RKO (cell line): ENCODE measurements at places on chromosomes 5 and 9.

DNA sequence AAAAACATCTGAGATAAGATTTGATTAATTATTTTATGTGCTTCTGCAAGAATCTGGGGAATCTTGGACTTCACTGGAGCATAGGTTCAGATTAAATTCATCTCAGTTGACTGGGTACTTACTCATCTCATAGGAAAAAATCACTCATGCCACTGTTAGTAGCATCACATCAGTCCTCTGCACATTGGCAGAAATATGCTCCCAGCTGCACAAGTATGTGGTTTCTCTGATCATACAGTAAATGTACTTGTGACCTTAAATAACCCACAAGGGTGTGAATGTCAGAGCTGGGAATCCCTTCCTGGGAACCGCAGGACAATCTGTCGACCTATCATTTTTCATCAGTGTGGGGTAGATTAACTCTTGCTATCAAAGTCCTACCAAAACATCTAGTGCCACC lies 203.7 kb upstream of the SLC24A2 start:
- peak; percentile 62 for DNase-seq

- peak; percentile 38 for DNase-seq
Measured at GRCh38 chr5:134101686-134102439, 12.6 kb upstream of the TCF7 start.

GRCh38 chr5:78162253-78162862 lies 132.1 kb downstream of the AP3B1 start:
- peak; percentile 40 for DNase-seq

DNA sequence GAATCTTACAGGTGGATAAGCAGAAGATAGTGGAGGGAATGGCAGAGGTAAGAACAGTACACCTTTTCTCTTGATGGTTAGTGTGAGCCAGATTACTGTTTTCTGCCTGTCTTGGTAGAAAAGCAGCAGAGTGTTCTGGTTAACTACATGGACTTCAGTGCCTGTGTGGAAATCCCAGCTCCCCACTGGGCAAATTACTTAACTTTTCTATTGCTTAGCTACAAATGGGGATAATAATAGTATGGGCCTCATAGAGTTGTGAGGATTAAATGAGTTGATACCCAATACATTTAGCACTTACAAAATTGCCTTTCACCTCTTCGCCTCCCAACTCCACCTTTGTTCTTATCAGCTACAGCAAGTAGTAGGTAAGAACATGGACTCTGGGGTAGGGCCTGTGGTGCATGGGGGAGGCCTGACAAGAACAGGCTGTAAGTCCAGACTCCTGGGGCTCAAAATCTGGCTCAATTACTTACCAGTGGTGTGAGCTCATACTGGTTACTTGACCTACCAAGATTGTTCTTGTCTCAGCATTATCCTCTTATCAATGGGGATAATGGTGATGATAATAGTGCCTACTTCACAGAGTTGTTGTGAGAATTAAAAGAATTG lies 125.1 kb downstream of the LIFR start:
- no peak for DNase-seq

DNA sequence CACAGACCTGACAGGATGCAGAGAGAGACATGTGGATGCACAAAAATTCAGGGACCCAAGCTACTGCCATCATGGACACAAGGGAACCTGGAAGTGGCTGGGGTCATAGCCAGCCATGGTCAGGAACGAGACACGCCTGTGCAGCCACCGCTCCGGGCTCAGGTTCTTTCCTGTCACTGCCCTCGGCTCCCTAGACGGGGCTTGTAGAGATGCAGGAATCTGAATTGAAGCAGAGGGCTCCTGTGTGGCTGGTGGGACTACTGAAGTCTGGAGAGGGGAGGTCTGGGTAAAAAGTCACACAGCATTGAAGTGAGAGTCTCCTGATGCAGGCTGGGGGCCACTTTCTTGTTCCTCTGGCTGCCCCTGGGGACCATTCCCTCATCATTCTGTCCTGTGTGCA lies 32.3 kb upstream of the PTGS1 start:
- no peak for DNase-seq

DNA sequence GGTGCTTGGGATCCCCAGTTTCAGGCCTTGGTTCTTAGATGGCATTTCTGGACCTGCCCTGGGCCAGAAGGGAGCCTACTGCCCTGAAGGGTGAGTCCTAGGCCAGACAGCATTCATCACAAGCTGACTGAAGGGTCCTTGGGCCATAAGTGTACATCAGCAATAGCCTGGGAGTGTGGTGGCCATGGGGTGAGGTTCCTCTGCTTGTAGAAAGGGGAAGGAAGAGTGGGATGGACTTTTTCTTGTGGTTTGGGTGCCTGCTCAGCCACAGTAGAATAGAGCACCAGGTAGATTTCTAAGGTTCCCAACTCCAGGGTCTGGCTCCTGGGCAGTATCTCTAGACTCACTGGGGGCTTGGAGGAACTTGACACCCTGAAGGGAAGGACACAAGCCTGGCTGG lies 95.2 kb upstream of the PHF24 start:
- no peak for DNase-seq

GRCh38 chr9:38680837-38681445 lies 39.0 kb downstream of the FAM240B start:
- no peak for DNase-seq

DNA sequence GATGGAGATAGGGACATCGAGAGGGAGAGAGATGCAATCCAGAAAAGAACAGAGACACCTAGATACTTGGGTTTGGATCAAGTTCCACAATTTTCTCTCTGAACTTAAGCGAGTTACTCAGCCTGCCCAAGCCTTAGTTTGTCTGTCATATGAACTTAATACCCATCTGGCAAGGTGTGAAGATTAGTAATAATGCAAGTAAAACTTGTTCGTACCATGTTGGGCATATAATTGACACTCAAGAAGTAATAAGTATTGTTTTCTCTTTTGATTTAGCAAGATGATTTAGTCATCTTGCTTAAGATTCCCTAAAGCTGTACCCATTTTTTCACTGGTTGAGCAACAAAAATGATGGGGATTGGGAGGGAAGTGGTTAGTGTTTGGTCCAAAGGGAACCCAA lies 7.5 kb downstream of the RABGAP1 start:
- no peak for DNase-seq

DNA sequence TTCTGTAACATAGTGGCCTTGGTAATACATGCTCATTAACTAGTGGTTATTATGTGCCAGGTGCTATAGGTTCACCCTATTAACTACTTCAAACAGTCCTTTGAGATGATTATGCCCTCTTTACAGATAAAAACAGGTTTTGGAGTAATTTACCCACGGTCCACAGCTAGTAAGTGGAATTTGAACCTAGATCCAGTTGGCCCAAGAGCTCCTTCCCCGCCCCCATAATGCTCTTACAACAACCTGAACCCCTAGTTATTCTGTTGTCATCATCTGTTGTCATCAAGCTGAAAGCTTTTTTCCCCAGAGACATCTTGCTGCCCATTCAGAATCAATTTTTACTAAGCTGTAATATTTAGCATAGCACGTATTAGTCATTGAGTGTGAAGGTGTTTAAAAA lies 23.2 kb downstream of the XPA start:
- DNase-seq: no peak

GRCh38 chr9:107170801-107171200 lies 112.3 kb upstream of the RAD23B start:
- no peak for DNase-seq

GRCh38 chr9:71758277-71758676 lies 10.0 kb downstream of the CEMIP2 start:
- DNase-seq: no peak

GRCh38 chr9:111258209-111258874 lies 71.7 kb downstream of the OR2K2 start:
- DNase-seq: no peak

DNA sequence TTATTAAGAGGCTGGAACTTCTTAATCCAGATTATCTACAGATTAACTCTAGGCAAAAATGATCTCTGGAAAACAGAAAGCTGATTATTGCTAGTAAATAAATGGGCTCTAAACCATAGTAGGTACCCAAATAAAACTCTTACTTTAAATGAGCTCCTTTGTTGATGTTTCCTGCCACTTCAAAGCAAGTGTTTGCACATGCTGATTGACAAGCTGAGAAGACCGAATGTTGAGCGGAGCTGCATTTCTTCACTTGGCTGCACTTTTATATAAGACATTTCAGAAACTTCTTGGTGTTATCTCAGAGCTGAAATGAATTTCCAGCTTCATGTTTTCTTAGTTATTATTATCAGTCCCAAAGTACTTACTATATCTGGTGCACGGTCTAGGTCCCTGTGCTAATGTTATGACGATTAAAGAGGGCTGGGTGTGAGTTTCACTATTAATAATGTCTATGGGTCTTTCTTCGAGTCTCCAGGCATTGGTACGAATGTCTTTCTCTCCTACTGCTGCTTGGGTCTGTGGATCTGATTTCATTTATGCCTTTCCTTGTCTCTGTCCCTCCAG lies 58.6 kb upstream of the CTXN3 start:
- no peak for DNase-seq

DNA sequence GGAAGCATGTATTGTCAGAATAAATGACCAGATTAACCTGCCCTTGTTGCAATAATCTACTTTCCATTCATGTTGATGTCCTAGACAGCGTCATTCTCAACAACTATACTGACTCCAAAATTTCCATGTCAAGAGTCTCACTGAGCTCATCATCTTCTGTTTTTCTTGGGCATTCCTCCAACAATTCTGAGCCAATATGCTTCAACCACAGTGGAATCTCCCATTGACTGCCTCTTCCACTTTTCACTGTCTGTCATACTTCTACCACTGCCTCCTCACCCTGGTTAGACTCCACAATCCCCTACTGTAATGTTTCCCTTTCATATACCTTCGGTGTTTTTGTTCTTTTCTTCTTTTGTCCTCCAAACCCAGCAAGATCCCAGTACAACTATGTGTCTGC lies 162.8 kb downstream of the TLE1 start:
- no peak for DNase-seq

GRCh38 chr9:21729648-21730047 lies 72.8 kb upstream of the MTAP start:
- DNase-seq: no peak

DNA sequence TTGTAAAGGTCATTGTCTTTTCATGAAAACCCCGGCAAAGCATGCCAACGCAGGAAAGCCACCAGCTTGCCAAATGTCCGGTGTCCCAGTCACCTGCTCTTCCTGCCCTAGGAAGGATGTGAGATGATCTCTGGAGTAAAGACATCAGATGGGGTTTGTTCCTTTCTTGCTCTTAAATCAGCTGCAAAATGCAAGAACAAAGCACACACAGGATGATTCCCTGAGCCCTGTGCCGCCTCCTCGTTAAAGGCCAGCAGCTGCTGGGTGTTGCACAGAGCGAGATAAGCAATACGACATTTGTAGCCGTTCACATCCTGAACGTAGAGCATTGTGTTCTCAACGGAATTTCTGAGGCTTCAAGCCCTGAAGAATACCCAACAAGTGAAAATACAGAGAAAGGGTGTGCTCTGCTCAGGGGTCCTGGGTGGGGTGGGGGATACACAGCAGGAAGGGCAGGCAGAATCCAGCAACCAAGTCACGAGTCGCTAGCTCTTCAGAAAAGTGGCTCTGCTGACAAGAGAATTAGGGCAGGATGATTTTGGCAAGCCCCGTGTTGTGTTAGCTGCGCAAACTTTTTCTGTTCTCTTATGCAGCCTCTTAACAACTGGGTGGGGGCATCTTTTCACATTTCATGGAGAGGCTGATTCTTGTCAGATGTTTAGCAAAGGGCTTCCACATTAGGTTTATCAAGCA lies 229.2 kb upstream of the MAP3K1 start:
- no peak for DNase-seq

- no peak for DNase-seq
Measured at GRCh38 chr5:1666812-1667588, 132.6 kb downstream of the MRPL36 start.

DNA sequence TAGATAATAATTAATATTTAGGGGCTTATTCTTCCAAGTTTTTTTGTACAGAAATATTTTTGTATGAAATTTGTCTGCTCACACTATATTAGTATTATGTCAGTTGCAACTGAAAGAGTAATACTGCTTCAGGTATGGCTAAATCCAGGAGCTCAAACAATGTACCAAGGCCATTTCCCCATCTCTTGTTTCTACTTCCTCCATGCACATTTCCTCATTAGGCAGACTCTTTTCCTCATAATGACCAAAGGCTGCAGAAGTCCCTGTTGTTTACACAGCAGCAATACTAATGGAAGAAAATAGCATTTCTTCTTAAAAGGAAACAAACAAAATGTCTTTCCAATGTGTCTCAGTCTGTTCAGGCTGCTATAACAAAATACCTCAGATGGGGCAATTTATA lies 9.2 kb upstream of the OTULINL start:
- DNase-seq: no peak

DNA sequence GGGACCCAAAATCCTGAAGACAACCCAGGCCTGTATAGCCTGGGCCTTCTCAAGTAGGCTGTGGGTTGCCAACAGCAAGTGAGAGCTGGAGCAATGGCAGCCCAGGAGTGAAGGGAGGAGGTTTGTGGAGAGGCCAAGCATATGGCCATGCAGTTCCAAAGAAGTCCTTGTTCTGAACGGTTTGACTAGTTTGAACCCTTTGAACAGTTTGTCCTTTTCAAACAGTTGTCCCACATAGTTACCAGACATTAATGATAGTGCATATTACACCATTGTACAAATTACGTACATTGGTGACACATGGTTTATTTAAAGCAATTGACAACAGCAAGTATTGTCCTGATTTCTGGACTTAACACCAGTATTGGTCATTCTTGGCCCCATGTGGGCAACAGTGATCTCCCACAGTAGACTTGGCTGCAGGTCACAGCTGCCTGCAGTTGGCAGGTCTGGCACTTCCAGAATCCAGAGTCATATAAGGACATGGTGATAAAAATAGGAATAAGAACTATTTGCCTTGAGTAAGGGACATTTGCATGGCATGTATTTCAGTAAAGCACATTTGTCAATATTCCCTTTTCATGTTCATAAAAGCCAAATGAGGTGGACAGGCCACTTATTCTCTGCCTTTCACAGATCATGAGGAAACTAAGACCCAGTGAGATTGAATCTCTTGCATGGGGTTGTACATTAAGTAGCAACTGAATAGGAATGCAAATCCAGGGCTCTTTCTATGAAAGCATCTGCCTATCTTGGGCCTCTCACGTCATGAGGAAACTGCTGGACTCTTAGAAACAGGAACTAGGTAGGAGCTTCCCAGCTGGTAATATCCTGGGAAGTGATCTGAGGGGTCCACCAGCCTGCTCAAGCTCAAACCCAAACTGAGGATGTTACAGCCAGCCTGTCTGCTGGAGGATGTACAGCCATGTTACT lies 30.3 kb downstream of the SLC25A48 start:
- DNase-seq: no peak

- DNase-seq: peak; percentile 75
Measured at GRCh38 chr5:53557386-53557785, 3.1 kb upstream of the NDUFS4 start.
